SHP77 (cell line): ENCODE measurements at places on chromosomes 6 and 20.
A peak's percentile ranks its signal among the peaks of the same experiment; 100 is the strongest.

DNA sequence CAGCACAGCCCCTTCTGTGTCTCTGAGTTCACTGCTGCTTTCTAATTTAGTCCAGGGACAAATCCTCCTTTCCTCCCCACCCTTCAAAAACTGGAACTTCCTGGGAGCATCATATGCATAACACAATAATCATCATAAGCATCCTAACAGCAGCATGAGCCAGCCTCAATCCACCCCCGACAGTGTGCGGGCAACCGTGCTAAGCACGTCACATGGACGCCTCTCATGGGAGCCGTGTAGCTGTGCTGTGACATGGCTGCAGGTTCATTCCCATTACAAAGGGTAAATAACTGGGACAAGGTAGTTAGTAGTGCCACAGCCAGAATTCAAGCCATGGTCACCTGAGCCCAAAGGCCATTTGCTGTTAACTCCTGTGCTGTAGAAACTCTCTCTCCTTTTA lies 24.5 kb upstream of the ULBP3 start:
- no peak for DNase-seq

GRCh38 chr6:5046430-5046829 lies 38.7 kb upstream of the PPP1R3G start:
- no peak for DNase-seq

GRCh38 chr6:170089963-170090362 lies 200.9 kb downstream of the DLL1 start:
- no peak for DNase-seq

DNA sequence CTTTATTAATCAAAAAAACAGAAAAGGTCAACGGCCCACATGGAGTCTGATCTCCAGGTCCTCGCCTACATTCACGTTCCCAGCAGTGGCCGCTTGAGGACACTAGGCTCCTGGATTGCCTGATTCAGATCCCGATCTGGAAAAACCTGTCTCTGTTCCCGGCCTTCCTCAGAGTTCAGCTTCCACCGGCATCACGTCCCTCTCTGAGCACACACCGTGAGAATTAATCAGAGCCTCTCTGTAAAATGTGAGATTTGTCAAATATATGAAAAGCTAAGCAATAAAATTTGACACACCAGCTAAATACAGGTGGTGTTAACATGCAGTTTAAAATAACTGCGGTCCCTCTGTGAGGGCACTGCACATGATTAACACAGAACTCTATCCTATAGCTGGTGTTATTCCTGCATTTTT lies 122.8 kb upstream of the COL21A1 start:
- peak; percentile 89 for DNase-seq

DNA sequence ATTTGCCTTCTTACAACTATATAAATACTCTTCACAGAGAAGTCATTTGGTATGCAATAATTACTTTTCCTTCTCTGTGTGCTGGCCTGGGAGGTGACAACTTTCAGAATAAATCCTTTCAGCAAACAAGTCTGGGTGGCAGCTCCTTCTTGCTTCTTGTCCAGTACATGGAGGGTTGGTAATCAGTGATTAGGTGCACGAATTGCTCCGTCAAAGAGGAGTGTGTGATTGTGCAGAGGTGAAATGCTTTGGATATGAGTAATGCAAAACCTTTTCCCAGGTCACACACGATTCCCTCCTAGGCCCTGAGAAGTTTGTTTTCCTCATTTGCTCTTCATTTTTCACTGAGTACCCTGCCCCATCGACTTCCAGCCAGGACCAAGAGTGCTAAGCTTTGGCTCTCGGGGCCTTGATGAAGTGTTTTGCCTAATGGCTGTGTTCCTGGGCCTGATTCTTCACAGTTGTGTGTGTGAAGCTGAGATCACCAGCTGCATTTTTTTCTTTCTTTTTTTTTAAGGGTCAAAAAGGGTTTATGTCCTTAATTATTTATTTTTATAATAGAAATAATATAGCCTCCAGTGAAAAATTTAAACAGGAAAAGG lies 216.5 kb downstream of the ZMYND8 start:
- no peak for DNase-seq

DNA sequence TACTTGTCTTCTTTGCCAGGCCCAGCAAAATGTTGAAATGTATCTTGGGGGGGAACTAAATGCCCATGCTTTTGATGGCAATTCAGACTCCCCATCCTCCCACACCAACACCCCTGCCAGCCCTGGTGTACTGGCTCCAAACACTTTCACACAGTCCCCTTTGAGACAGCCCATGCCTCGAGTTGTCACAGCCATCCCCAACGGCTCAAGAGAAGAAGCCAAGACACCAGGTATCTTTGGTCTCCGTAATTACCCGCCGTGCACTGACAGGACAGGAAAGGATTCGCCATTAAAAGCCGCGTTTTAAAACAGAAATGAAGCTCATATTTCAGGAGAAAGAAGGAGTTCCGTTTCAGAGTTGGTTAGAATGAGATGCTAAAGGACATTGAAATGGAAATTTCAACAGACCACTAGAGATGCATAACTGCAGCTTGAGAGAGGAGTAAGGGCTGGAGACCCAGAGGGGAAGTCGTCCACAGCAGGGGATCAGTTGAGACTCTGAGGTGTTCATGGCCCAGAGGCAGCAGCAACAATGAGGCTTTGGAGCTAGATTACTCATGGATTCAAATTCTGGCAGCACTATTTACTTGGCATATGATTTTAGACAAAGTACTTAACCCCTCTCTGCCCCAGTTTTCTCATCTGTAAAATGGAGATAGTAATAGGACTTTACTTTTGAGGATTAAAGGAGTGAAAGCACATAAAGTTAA lies 63.5 kb upstream of the ADGRF1 start:
- no peak for DNase-seq

DNA sequence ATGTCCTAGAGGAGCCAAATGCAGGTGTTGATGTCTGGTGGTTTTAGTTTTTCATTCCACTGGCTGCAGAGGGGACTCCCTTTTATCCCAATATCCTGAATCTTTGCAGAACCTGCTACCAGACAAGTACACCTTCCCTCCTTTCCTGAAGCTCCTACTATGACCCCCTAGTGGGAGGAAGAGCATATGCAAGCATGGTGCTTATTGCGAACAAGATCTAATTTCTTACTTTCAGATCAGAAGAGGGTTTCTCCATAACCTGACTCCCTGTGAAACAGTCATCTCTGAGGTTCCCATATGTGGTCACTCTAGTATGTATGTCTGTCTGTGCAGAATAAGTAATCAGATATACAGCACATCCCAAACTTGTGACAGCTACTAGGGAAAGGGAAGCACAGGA lies 277.2 kb downstream of the ARHGAP18 start:
- peak; percentile 2 for DNase-seq

DNA sequence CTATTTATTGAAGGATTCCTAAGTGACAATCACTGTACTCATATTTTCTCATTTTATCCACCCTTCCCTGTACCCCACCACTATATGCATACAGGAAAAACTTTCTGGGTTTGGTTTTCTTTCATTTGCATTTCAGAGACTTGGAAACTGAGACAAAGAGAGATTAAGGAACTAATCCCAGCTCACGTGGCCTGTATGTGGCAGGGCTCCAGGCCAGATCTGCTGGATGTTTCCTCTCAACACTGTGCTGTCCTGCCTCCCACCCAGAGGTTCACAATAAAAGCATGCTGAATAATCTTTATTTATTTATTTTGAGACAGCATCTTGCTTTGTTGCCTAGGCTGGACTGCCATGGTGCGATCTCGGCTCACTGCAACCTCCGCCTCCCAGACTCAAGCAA lies 50.2 kb downstream of the CEP162 start:
- DNase-seq, result no peak

- DNase-seq, result no peak
Measured at GRCh38 chr6:56581296-56581925, 61.3 kb downstream of the DST start.

DNA sequence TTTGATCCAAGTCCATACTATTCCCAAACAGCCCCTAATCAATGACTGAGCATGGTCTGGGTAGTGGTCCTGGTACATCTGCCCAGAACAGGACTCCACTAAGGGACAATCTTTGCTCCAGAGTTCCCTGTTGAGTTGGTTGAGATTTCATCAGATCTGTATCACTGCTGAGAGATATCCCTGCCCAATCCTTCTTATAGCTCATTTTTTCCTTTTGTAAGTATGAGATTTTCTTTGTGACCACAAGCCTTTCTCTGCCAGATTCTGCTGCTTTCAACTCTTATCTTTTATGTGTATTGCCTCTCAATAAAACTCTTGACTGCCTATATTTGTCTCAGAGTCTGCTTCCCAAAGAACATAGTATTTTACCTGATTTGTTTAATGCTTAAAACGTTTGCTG lies 46.2 kb upstream of the LAMA2 start:
- no peak for DNase-seq

DNA sequence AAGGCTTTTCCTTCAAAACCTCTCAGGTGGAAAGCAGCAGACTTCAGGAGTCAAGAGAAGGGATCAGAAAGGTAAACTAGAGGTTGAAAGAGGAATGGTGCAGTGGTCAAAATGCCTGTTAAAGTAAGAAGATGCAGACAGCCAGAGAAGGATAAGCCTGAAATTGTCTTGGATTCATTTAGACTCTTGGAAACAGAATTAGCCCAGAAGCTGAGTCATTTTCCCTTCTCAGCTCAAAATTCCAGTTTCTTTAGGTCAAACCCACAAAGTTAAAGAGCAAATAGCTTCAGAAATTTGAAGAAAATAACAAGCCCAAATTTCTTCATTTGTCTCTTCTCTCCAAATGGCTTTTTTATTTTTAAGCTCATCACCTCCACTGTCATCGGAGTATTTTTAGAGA lies 73.9 kb downstream of the DHX35 start:
- no peak for DNase-seq

DNA sequence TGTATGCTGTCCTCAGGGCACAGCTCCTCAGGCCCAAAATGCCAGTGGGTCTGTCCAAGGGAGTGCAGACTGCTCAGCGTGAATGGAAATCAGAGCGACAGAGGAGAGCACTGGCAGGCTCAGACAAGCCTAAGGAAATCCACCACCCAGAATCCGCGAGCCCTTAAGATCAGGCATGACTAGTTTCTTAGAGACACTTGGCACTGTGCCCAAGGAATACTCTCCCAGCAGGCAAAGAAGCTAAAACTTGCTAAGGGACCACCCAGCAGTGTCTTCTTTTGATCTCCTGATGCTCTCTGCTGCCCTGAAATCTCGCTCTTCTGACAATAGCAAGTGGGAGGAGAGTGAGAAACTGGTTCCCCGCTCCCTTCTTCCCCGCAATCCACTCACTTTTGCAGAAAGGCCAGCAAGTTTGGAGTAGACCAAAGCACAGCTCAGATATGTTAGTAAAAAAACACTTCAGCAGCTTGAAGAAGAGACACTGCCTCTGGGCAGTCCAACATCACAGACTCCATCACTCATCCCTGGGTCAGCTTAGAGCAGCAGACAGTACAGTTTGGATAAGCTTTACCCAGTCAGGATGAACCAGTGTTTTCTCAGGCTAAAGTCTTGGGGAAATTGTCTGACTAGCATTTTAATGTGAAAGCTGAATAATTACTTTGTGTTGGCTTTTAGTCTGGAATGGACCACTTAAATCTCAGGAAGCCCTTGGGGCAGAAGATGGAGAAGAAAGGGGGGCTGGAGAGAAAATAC lies 32.4 kb downstream of the TRAF3IP2 start:
- DNase-seq, result no peak

- DNase-seq, result no peak
Measured at GRCh38 chr6:22057962-22058361, 238.9 kb downstream of the PRL start.

DNA sequence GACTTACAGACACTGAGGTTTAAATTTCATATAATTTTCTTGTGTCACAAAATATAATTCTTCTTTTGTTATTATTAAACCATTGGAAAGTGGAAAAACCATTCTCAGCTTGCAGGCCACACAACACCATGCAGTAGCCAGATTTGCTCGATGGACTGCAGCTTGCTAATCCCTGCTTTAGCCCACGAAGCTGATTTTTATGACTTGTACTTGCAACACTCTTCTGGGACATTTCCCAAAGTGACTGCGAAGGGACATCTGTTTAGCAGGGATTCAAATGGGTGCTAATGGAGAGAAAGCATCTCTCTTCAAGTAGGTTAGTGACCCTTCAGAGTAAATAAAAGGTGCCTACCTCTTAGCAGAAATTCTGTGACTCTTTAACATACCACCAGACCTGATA lies 304.6 kb upstream of the ZFP64 start:
- DNase-seq, result no peak

DNA sequence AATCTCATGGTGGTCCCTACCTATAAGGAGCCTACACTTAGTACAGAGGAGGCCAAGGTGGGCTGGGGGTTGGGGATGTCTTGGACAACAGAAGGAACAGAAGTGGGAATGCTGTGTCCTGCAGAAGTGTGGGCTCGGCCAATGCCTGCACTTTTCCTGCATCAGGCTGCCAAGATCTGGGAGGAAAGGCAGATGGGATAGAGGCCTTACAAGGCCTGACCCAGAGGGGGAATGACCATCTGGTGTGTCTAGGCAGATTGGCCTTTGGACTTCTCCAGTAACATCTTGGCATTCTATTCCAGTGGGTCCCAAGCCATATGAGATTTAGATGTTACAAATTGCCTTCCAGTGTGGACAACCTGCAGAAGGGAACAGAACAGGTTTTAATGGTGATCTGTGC lies 124.7 kb upstream of the GPR6 start:
- no peak for DNase-seq

GRCh38 chr20:59705651-59706399 lies 101.5 kb downstream of the PHACTR3 start:
- DNase-seq, result no peak

DNA sequence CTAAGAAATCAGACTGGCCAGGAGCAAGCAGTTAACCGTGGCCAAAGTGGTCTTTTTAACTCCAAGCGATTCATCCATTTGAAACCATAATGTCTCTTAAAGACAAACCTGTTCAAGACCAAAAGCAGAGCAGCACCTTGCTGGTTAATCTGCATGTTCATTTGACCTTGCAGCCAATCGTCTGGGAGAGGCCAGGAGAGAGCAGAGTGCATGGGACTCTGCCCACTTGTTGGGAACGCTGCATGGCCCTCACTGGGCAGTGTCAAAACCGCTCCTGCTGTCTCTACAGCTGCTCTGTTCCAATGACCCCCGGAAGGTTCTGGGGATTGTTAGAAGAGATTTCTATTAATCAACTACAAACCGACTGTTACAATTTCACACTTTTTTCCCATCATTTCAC lies 79.6 kb downstream of the OLIG3 start:
- no peak for DNase-seq

GRCh38 chr6:116876635-116877611 lies at the start of gene RFX6:
Gene RFX6, plus strand, starts transcription at chr6:116877242. Its CDS starts 34 bp downstream, at chr6:116877276.
- no peak for DNase-seq

DNA sequence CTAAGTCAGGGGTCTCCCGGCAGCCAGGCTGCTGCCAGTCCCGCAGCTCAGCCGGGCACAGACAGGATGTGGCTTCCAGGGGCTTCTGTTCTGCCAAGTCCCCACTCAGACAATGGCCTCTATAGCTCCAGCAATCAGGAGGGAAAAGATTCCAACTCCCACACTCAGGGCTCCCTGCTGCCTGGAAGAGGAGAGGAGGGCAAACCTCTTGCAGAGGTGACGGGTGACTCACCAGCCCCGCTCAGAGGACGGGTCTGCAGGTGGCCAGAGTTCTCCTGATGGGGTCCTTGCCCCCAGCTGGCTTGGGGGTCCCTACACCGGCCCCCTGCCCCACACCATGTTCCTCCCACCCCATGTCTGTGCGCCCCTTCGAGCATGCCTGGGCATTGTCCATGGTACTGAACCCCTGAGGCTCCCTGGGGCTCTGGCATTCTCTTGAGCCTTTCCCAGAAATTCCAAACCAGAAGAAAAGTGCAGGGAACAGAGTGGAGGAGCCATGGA lies 32.6 kb downstream of the NTSR1 start:
- no peak for DNase-seq

GRCh38 chr6:166830185-166830890 lies 126.0 kb downstream of the RNASET2 start:
- no peak for DNase-seq
